Activated CD4-positive, alpha-beta T cell treated with anti-CD3 and anti-CD28 coated beads for 1 hour (primary cell): ENCODE measurements at places on chromosomes 11 and 22.
A peak's percentile ranks its signal among the peaks of the same experiment; 100 is the strongest.

DNA sequence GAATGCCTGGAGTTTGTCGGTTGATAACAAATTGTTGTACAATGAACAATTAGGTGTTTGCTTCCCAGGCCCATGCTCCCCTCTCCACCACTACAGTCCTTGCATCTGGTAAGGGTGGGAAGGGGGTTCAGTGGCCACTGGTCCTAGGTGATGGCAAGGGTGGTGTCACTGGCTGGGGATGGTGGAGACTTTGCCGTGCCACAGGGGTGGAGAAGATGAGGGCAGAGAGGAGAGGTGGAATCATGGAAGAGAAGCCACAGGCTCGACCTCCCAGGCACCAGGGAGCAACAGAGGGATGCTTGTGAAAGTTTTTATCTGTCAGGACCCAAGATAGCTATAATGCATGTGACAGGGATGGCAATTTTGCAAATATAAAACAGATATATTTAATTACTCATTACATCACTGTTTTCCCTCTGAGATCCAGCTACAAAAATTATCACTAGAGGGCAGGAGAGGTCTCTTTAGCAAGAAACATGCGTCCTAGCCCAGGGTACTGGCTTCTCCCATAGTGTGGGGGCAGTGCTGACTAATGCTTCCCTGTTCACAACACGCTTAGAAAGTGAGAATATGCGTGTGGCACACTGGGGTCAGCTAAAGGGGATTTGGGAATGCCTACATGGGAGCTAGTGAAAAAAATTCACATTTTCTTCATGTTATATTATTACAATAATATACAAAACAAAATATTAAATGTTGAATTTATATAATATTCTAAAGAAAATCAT, 49.0 kb upstream of the AMPD3 start:
- DNase-seq: peak; percentile 30

DNA sequence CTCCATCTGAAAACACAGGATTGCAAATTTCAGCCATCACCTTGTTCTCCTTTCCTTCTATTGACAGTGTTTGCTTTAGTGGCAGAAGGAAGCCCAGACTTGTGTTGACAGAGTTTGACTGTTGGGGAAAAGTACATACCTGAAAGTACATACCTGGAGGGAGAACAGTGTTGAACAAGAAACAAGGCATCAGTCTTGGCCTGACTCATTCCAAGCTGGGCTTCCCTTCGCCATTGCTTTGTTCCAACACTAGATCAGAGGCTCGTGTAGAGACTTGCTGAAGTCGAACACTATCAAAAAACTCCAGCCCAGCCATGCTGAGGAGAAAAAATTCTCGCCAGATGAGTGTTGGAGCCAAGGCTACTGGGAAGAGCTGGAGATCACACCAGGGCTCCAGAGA, 133.4 kb downstream of the BBOX1 start:
- DNase-seq: no peak

DNA sequence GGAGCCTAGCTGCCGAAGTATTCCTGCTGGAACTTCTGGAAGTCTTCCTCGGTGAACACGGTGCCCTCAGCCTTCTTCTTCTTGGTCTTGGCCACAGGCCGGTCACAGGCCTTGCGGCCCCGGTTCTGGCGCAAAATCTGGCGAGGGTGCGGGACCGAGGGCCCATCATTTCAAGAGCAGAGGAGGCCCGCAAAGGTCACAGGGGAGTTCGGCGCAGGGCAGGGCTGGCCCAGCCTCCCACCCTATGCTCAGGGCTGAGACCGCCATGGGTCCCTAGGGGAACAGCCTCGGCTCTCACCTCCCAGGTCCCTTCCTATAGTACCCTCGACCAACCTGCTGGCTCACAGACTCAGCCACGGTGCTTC, 3.1 kb downstream of the RPS19BP1 start:
- no peak for DNase-seq

GRCh38 chr11:134363592-134363991, 31.8 kb downstream of the GLB1L2 start:
- no peak for DNase-seq

DNA sequence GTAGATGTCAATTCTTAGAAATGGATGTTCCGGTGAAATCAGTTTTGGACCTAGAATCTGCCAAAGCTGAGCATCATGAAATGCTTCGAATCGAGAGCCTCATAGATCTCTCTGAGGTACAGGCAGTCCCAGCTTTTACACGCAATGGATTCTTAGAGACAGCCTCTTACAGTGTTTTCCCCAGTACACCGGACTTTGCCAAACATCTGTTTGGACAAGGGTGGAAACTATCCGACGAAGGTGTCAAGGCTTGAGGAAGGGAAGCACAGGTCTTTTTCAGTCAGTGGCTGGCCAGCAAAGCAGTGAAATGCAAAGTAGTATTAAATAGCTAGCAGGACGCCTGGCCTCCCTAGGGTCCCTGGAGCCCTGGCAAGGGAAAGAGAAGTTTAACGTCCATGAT, 4.9 kb downstream of the GRK3 start:
- no peak for DNase-seq
